Left renal cortex interstitium (tissue), 4 donors: ENCODE measurements at places on chromosomes 5 and 9. TPM values are rescaled to one million over a fixed set of nuclear protein-coding genes. Genes with fewer than 3 reads are reported as not detected.

Gene CDH6
- polyA plus RNA-seq: 74.3 TPM

- DNase-seq: no peak
Measured at GRCh38 chr5:143713047-143714003, 98.6 kb upstream of the HMHB1 start.

DNA sequence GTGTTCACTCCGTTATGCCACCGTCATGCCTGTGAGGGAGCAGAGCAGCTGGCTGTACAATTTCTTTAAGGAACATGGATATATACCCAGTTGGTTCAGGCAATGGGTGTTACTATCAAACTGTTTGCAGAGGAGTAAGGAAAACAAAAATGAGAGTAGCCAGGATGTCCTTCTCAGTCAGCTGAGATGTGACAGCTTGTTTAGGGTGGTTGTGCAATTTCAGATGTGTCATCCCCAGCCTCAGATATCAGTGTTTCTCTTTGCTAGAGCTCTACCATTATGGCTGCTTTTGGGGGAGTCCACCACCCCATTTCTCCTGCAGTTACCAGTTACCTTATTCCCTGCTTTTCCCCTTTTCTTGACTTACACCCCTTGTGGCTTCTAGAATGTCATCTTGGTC lies 135.2 kb upstream of the SLC24A2 start:
- DNase-seq: no peak

GRCh38 chr5:134833340-134834032 lies 12.3 kb upstream of the C5orf24 start:
- no peak for DNase-seq

Gene ANKRA2
- polyA plus RNA-seq: 43.3 TPM

DNA sequence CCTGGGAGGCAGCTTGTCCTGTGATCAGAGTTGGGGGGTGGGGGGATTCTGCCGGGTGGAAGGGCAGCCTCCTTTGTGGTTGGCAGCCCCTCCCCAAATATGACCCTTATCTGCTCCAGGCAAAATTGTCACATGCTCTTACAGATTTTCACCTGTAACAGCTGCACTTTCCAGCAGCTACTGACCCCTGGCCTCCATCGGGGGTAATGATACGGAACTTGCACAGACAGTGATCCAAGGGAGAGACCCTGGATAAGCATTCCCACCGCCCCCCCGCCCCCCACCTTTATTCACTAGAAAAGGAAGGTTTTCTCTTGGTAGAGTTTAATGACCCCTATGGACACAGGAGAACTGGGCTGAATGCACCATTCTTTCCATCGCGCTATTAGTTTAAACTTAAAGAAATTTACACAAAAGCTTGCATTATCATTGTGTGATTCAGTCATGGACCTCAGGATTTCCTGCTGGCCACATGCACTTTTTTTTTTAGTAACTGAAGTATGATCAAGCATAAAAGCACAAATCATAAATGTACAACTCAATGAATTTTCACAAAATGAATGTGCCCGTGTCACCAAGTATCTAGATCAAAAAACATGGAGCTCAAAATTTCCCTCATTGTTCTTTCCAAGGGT lies 10.7 kb upstream of the ZBTB34 start:
- DNase-seq: no peak

Gene SV2C
- polyA plus RNA-seq: 0.05 TPM

Gene C5orf52
- polyA plus RNA-seq: not detected

Gene LTC4S
- 6.5 TPM for polyA plus RNA-seq

- DNase-seq: no peak
Measured at GRCh38 chr5:165334201-165334600, 1828.8 kb downstream of the MAT2B start.

DNA sequence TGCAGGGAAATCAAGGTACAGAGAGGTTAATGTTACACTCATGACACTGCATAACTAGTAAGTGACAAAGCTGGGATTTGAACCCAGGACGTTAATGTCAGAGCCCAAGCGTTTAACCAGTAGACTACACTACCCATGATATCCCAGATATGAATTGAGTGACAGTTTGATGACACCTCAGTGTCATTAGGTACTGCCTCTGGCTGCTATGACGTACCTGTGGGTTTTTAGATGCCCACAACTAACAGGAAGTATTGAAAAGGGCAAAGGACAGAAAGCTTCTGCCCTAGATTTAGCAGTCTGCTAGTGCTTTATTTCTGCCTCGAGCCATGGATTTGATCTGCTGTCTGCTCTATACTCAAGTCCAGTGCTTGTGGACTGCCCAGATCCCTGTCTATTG lies 56.2 kb downstream of the GLRA1 start:
- DNase-seq: no peak

- no peak for DNase-seq
Measured at GRCh38 chr9:23938908-23939307, 112.9 kb upstream of the ELAVL2 start.

- no peak for DNase-seq
Measured at GRCh38 chr5:62982348-62982747, 403.7 kb downstream of the LRRC70 start.

GRCh38 chr9:11148189-11148588 lies 535.4 kb upstream of the PTPRD start:
- no peak for DNase-seq

DNA sequence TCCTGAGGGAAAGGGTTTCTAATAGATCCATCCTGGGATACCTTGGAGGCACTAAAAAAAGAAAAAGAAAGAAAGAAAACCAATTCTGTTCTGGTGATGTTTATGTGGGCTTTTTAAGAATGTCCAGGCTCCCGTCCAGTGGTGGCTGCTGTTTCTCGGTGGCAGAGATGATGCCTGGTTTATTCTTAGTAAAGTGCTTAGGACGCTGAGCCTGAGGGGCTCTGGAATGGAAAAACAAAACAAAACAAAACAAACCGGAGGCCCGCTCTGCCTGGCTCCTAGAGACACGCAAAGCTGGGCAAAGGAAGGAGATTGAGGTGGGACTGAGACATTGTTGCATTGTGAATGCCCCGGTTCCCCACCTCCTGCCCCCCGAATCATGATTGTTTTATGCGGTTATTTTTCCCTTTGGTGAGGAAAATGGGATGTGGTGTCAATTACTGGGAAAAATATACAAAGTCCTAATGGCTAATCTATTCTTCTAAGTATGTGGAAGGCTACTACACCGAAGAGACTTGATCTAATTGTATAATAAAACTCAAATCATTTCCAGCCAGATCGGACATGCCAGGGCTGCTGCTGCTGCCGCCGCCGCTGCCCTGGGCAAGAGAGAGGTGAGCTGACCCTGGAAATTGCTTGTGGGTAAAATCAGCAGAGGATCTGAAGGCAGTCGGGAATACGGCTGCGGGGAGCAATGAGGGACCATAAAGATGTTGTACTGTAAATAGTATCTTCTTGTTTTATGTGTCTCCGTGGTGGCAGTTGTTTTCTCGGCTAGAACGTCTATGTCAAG lies 644.9 kb downstream of the CCDC171 start:
- DNase-seq: no peak

GRCh38 chr9:7467186-7467585 lies 332.4 kb downstream of the DMAC1 start:
- DNase-seq: no peak

Gene PCDHGA8
- polyA plus RNA-seq: 0.46 TPM

- DNase-seq: no peak
Measured at GRCh38 chr5:96338091-96338490, 95.0 kb downstream of the PCSK1 start.

Gene OR2Y1
- polyA plus RNA-seq: not detected

Gene CAST
- 166 TPM for polyA plus RNA-seq

DNA sequence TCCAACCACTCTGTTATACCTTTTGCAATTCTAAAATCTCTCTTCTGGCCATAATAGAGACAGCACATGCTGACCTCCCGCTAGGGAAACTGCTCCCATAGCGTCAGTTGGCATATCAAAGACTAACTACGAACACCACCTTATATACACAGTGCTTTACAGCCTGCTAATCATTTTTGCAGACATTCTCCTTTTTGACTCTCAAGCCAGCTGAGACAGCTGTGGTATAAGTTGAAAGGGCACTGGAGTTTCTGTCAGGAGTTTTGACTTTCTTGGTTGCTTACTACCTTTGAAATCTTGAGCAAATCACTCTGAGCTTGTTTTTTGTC lies 160.2 kb upstream of the TBCA start:
- DNase-seq: no peak

GRCh38 chr5:54063817-54064216 lies 246.6 kb downstream of the ARL15 start:
- no peak for DNase-seq

- no peak for DNase-seq
Measured at GRCh38 chr9:113399646-113400200, 1.4 kb downstream of the ALAD start.

- DNase-seq: no peak
Measured at GRCh38 chr5:176542596-176543427, 5.6 kb upstream of the RNF44 start.

- DNase-seq: no peak
Measured at GRCh38 chr9:91428927-91429351, 5.3 kb upstream of the NFIL3 start.

GRCh38 chr9:91481972-91482371 lies 58.3 kb upstream of the NFIL3 start:
- DNase-seq: no peak

GRCh38 chr5:68215898-68216244 lies 315 bp downstream of the PIK3R1 start:
- DNase-seq: no peak
